Frontal cortex (tissue), 4 donors: ENCODE measurements at places on chromosomes 3 and 15.

DNA sequence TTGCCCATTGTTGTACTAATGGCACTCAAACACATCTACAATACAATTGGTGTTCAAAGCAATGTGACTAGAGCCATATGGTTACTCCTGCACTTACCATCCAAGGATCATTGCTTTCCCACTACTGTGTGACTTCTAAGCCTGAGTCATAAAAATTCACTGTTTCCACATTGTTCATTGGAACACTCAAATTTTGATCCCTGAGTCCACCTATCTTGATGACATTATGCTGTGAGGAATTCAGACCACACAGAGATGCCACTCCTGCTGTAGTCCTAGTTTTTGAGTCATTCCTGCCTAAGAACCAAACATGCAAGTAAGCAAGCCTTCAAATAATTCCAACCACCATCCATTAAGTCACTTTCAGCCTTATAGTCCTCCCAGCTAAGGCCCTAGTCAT is 176.2 kb downstream of the EFHB start:
- DNase-seq: no peak

GRCh38 chr3:38643090-38643489 is 6.4 kb downstream of the SCN5A start:
- DNase-seq: no peak

DNA sequence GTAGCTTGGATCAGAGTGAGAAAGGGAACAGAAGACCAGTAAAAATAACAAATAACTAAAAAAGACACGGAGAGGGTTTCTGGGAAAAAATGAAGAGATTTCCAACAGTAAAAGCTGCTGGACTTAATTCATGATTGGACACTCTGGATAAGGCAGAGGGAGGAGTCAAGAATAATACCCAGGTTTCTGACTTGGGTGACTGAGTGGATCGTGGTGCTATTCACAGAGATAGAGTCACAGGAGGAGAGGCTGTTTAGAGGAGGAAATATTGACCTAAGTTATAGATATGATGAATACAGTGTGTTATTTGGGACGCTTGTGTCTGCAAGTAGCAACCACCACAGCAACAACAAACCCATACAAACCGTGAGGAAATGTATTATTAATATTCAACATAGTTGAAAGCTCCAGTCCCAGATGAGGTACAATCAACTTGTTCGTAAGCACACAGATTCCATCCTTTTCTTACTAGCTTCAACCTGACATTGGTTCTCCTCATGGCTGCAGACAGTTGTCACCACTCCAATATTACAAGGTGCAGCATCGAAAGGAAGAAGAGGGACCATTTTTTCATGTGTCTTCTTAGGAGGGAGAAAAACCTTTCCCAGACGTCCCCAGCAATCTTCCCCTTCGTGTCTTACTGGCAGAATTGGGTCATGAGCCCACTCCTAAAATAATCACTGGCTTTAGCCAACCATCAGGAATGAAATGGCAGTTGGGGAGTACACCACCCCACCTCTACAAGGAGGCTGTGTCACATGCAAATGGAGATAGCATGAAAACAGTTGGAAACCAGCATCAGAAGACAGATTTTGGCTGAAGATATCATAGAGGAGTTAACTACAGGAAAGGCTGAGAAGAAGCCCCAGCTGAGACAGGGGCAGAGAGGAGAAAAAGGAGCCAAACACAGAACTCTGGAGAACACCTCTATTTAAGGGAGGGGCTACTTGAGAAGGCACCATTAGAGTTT is 387.8 kb downstream of the SHQ1 start:
- no peak for DNase-seq

- DNase-seq: no peak
Measured at GRCh38 chr15:48876057-48876456, 1.9 kb upstream of the EID1 start.

DNA sequence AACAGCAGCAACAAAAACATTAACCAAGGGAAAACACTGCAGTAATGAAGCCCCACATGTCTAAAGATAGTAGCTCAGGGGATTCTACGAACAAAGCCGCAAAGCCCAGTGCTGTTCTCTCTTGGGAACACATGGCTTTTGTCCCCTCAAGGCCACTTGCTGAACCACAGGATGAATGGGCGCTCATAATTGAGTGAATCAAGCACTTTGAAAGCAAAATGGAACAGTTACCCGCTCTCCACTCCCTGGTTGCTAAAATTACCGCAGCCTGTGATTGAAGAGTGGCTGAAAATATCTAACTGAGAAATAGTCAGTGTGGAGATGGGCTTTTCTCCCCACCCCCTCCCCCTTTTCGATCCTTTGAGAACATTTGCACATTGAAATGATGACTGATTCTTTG is 39.6 kb downstream of the RASGRF1 start:
- DNase-seq: peak; percentile 45

DNA sequence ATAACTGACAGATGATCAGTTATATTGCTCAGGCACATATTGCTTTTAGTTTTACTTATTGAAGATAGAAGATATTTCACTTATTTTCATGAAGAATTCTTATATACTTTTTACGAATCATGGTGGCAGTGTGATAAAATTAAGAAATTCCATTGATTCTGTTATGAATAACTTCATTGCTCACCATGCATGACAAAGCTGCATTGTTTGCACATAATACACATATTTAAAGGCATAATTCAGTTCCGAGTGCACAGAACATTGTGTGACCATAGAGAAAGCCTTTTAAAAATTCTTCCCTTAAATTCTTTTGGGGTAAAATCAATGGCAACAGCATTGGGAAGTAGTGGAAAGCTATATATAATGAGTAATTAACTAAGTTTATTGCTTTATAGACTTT is 82.5 kb upstream of the NAALADL2 start:
- no peak for DNase-seq

DNA sequence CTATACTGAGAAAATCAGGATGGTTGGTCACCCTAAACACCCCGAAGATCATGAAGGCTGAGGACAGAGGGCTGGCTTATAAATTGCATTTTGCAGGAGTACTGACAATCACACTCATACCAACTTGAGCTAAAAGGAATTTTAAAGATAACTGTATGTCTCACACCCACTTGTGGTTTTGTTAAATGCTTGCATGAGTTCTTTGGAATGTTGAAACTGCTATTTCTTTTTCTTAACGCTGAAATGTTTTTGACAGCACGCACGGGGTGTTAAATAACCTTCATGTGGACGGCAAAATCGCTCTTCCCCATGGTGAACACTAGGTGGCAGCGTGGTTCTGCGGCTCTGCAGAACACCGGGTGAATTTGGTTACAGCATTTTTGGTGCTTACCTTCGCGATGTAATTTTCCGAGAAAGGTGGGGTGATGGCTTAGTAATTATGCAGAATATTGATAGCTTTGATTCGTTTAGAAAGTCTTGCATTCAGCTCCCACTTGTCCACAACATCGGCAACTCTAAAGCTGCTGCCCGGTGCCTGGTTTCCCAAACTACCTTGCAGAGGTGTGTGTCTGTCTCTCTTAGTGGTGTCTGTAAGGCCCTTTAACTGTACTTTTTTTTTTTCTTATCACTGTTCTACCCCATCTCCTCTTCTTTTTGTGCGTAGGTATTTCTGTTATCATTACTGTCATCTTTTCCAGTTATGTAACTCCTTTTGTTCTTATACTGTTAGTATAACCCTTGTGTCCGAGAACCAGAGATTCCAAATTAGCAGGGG is 51.7 kb downstream of the ARNT2 start:
- peak; percentile 38 for DNase-seq

GRCh38 chr3:11616551-11616950 is 27.2 kb downstream of the VGLL4 start:
- DNase-seq: no peak

- no peak for DNase-seq
Measured at GRCh38 chr3:141129541-141130011, 78.4 kb downstream of the SPSB4 start.

- no peak for DNase-seq
Measured at GRCh38 chr3:187678726-187679268, 8.6 kb upstream of the SST start.

DNA sequence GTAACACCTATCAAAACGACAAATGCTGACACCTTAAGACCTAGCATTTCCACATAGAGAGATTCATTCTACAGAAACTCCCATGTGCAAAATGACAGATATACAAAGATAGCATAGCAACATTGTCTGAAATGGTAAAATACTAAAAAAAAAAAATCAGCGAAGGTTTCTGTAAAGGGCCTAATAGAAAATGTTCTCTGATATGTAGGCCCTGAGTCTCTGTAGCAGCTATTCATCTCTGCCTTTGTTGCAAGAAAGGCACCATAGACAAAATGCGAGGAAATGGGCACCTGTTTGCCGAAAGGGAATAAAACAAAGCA is 631 bp upstream of the MFGE8 start:
- DNase-seq: no peak

DNA sequence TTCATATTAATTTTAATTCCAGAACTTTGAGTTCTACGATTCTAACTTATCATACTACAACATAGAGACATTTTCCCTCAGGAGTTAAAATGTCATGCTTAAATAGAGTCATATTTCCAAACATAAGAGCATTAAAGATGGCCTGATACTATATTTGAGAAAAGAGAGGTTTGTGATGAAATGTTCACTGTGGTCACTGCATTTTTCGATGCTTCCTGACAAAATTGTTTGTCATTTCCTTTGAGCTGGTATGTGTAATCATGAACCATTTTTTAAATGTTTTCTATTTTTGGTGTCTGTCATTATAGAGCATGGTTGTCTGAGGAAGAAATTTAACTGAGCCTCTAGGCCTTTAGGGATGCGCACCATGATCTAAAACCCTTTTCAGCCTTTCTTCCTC is 721.4 kb upstream of the NR2F2 start:
- no peak for DNase-seq

GRCh38 chr15:92111751-92112150 is 258.2 kb downstream of the SLCO3A1 start:
- no peak for DNase-seq

DNA sequence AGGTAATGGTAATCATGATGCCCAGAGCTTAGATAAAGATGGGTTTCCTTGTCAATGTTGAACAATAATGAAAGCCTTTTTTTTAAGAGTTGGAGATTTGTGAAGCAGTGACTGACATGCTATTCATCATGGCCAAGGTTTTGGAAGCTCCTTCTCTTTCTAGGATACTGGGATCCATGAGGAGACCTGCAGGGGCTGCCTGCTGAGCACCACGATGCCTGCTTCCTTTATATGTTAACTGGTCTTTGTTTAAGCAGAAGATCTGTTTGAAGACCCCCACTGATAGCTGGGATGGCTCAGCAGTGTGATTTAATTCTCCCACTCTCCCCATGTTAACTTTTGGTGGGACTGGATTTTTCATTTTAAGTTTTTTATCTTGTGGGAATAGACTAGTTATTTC is 15.8 kb downstream of the RBP1 start:
- no peak for DNase-seq

- no peak for DNase-seq
Measured at GRCh38 chr3:15207836-15208504, 1.9 kb downstream of the CAPN7 start.
